ENCODE measurements at places on chromosomes 3 and 15.

DNA sequence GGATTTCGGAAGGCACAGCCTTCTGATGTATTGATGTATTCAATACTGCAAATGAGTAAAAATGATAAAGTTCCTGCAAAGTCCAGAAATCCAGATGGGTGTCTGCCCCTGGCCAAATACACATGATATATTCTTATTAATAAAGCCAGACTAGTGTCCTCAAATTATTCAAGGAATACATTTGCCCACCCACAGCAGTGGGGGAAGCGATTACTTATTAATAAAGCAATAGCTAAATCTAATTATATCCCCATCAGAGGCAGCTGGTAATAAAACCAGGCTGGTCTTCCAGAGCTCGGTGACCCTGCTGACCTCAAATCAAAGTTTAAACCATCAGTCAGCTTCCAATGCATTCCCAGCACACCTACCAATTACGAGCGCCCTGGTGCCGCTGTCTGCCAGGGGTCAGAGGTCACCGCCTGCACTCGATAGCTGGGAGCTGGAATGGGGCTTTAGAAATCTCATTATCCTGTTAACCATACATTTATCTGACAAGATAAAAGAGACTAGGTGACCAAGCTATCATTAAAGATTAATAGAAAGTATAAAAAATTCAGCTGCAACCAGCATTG lies 330.3 kb downstream of the UACA start:
- no peak for DNase-seq

- DNase-seq = no peak
These were observed 45.4 kb downstream of the PDE8A start for GRCh38 chr15:85027033-85027380.

DNA sequence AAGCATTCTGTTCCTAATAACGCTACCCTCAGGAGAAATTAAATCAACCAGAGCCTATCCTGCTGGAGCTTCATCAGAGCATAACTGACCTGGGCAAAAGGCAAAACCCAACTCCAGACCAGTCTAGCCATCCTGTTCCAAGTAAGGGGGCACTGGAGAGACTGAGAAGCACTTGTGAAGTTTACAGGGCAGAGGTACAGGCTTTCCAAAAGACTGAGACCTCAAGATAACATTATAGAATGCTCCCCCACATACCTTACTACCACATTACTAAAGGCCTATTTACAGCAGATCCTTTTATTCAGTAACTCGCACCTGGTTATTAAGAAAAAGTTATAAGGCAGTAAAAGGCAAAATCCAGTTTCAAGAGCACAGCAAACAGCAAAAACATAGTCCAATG lies 35.5 kb downstream of the RFX7 start:
- peak; percentile 12 for DNase-seq

- no peak for DNase-seq
These were observed 90.2 kb upstream of the KLF13 start for GRCh38 chr15:31236184-31237042.

DNA sequence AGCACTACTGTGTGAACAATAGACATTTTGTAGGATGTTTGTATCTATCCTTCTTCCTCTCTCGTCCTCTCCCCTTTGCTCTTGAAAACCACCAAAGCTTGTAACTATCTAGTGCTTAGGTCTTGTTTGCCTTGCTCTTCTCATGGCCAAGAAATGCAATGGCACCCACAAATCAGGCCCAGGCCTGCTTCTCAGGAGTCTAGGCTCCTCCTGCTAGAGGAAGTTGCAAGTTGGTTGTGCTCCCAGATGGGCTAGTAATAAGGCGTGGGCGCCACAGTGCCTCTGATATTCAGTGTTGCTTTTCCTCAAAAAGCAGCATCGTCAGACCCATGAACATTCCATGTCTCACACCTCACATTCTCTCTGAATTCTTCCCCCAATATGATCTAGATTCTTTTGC lies 28.7 kb downstream of the ZNF385D start:
- DNase-seq = no peak

DNA sequence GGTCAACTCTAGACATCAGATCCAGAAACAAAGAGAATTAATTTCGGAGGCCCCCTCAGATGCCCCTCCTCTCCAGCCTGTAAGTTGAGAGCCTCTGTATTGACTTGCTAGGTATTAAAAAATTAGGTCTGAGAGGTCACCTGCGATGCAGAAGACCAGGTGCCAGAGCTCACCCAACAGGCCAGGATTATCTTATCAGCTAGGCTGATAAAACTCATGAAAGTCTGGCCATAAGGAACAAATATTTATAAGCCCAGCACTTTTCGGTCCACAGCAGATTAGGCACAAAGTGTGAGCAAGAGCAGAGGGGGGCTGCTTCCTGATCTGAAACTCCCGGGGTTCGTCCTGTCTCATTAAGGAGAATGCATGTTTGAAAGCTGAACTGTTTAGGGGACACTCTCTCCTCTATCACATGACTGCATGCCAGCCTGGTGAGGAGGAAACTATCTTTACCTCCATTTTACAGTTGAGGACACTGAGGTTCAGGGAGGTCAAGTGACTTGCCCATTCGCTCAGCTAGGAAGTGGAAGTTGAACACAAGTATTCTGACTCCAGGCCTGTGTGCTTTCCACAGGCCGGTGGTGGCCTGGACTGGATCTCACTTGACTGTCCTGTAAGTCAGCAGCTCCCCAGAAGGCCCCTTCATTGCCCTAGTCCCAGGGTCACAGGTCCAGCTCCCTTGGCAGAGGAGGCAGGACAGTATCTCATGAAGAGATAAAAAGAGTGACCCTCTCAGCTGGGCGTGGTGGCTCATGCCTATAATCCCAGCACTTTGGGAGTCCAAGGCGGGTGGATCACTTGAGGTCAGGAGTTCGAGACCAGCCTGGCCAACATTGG lies 39.6 kb upstream of the MAGEF1 start:
- no peak for DNase-seq

DNA sequence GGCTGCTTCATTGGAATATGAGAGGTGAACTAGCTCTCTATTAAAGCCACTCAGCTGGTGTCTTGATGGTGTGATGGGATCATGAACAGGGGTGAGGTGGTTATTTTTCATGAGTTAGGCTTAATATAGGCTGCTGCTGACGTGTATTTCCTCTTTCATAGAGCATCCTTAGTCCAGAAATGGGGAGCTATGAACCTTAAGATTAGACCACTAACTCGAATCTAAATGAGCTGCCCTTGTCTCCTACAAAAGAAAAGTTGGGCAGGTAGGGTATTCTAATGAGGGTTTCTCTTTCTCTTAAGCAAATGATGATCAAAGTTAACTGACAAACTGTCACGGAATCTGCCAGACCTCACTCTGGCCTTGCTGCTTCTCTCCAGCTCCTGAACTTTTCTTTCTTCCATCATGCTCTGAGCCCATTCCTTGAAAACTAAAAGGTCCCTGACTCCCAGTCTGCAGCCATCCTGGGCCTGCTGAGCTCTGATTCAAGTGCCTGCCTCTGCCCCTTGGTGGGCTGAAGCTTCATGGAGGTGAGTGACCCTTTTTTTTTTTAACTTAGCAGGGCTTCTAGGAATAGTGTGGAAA lies at the start of gene TRIM69:
TRIM69 (plus strand) TSS at position 348 of the 585 bp plus-strand sequence; CDS start at position 525, 177 bp downstream.
- no peak for DNase-seq

GRCh38 chr15:23372284-23372683 lies 17.7 kb downstream of the GOLGA8S start:
- no peak for DNase-seq

- DNase-seq = no peak
These were observed 16.6 kb downstream of the KLF15 start for GRCh38 chr3:126340596-126340942.

Data from B cell (primary cell).